Cardiac fibroblast (primary cell): ENCODE measurements at places on chromosomes 4 and X.
A peak's percentile ranks its signal among the peaks of the same experiment; 100 is the strongest.

- DNase-seq = peak; percentile 41
These were observed 13.1 kb upstream of the EOLA1 start for GRCh38 chrX:149527705-149528104.

- no peak for DNase-seq
These were observed 250.7 kb upstream of the RASGEF1B start for GRCh38 chr4:81722290-81722851.

GRCh38 chr4:53595204-53595603, 3.9 kb upstream of the LNX1 start:
- no peak for DNase-seq

- DNase-seq = no peak
These were observed 90.9 kb upstream of the TMEM33 start for GRCh38 chr4:41844327-41844726.

GRCh38 chr4:11111876-11112275, 316.8 kb downstream of the HS3ST1 start:
- no peak for DNase-seq

- DNase-seq = no peak
These were observed 35.7 kb downstream of the BTC start for GRCh38 chr4:74758551-74759145.

GRCh38 chrX:12811658-12812057, 20.4 kb downstream of the PRPS2 start:
- no peak for DNase-seq

DNA sequence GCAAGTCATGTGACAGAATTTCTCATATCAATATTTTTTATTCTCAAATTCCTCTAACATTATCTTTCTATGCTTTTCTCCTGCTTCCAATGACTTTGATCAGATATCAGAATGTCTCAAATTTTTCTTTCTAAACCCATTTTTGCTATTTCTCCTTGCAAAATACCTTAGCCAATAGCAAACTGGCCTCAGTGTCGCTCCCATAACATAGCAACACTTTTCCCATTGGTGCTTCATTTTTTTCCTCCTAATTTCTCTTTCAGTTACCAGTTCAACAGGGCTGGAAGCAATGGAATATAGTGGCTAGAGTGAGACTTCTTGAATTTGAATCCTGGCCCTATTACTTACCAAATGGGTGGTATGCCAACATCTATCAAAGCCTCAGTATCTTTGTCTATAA, 1091.6 kb downstream of the C4orf33 start:
- no peak for DNase-seq

GRCh38 chr4:113637363-113637762, 124.2 kb downstream of the CAMK2D start:
- DNase-seq = peak; percentile 62

DNA sequence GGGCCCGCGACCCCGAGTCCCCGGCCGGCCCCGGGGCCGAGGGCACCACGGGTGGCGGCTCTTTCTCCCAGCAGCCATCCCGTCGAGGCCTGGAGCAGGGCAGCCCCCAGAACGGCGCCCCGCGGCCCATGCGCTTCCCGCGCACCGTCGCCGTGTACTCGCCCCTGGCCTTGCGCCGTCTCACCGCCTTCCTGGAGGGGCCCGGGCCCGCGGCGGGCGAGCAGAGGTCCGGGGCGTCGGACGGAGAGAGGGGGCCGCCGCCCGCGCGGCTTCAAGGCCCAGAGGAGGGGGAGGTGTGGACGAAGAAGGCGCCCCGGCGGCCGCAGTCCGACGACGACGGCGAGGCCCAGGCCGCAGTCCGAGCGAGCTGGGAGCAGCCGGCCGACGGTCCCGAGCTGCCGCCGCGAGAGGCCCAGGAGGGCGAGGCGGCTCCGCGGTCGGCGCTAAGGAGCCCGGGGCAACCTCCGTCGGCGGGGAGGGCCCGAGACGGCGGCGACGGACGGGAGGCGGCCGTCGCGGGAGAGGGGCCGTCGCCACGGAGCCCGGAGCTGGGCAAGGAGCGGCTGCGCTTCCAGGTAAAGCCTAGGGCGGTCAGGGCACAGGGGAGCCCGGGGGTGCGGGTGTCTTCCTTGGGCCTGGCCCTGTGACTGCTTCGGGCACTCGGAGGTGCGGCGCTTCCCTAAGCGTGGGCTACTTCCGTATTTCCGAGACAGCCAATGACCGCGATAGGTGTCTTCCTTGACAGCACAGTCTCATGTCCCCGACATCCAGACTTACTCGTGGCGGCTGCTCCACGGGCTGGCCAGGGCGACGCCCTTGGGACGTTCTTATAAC, 845 bp downstream of the ZAR1 start:
- no peak for DNase-seq

DNA sequence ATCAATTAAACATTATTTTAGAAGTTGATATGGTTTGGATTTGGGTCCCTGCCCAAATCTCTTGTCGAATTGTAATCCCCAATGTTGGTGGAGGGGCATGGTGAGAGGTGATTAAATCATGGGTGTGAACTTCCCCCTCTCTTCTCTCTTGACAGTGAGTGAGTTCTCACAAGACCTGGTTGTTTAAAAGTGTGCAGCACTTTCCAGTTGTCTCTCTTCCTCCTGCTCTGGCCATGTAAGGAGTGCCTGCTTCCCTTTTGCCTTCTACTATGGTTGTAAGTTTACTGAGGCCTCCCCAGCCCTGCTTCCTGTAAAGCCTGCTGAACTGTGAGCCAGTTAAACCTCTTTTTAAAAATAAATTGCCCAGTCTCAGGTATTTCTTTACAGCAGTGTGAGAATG, 141.4 kb downstream of the GALNTL6 start:
- no peak for DNase-seq

DNA sequence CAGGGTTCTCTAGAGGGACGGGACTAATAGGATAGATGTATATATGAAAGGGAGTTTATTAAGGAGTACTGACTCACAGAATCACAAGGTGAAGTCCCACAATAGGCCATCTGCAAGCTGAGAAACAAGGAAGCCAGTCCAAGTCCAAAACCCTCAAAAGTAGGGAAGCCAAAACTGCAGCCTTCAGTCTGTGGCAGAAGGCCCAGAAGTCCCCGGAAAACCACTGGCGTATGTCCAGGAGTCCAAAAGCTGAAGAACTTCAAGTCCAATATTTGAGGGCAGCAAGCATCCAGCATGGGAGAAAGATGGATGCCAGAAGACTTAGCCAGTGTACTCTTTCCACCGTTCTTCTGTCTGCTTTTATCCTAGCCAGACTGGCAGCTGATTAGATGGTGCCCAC, 227.2 kb downstream of the KCTD8 start:
- DNase-seq = peak; percentile 3

DNA sequence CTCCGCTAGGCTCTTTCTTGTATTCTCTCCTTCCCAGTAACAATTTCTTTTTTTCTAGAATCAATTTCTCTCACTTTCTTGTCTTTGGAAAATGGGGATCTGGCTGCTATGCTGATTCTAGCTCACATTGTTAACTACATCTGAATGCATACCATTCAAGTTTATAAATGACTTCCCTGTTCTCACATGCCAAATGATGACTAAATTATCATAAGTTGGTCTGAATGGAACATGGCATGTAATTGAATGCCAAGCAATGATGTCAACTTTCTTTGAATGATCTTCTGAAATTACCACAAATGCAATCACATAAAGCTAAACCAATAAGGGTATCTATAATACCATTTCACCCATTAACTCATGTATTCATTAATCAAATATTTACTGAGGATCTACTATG, 2.7 kb upstream of the ITM2A start:
- no peak for DNase-seq

DNA sequence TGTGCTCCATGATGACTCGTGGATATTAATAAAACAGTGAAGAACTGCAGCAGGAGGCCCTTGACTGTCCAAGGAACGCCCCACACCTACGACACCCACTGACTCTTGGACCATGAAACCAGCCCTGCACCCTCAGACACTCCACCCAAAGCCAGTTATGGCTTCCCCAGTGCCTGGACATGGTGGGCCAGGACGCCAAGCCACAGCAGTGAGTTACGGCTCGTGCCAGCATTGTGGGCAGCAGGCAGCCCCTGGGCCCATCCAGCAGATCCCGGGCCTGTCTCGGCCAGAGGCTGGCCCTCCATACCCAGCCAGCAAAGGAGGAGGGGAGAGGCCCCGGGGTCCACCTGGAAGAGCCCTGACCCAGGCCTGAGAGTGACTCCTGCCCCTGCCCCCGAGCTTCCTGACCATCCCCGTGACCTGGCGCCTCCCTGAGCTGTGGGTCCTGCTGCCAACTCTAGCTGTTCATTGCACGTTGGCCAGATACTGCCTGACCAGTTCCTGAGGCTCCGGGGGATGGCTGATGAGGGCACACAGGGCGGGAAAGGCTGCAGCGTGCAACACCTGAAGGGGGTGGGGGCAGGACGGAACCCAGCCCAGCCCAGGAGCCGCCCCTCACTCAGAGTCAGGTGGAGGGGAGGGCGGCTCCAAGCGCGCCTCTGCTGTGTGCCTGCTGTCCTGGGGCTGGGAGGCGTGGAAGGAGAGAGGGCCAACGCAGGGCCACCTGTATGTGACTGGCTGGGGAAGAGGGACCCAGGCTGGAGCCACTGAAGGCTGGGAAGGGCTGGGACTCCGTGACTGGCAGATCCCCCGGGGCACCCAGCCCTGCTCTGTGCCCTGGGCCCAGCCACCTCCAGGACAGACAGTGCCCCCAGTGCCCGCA, 739 bp downstream of the SLC49A3 start:
- DNase-seq = no peak

DNA sequence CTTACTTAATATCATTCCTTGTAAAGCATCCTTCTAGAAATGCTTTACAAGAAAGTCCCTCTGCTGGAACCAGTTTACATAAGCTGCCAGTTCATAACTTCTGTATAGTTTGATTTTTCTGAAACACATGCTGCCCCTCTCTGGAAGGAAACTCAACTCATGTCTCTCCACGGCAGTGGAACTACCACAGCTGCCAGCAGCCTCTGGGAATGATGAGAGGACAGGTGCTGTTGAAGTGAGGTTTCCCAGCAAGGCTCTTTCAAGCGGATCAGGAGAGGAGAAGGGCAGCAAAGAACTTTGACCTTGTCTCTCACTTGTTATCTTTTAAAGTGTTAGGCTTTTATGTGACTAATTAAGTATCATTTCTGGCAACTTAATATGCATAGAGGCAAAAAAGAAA, 7.3 kb downstream of the GRPR start:
- DNase-seq = no peak

DNA sequence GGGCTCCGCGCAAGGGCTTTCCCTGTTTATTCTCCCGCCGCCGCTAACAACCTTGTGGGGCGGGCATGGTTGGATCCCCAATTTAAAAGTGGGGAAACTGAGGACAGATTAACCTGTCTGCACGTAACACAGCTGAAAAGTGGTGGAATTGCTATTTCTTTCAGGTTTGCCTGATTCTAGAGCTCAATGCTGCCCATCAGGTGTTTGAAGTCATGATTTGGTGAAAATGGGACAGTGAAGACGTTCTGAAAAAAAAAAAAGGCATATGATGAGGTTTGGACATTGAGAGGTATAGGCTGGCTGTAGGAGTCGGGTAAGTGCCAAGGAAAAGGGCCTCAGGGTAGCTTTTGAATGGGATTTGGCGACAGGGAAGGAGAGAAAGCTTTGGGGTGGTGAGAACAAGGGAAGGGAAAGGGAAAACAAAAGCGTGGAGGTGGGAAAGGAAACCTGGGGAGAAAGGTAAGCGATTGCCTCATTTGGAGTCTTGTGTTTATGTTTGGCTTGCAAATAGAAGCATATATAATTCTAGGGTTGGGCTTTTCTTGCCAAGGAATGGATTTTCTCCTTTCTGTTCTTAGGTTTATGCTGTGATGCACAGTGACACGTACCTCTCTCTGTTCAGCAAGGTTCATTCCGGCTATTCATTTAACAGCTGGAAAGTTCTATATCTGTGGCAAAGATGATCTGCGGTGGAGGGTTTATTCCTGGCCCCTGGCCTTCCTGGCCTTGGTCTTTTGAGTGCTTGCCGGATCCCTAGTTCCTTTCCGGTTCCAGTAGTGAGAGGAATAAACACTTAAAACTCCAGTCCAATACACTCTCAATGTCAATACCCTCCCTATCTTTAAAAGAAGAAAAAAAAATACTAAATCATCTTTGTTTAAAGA, 2.4 kb upstream of the STIM2 start:
- DNase-seq = no peak

DNA sequence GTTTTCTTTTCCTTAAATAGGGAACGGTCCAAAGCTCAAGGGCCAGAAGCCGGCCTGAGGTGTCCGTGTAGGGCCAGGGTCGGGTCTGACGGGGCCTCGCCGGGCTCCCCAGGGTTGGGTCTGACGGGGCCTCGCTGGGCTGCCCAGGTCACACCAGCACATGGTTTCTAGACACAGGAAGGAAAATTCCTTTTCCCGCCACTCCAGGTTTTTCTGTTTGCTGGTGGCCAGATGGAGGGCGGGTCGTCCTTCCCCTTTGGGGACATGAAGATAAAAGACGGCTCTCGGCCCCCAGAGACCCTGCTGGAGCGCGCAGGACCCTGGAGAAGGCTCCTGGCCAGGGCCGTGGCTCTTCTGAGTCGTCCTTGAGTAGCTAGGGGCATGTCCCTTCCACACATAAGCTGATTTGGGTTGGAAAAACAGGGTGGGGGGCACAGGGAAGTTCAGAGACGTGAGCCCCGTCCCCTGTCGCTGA, 35.1 kb downstream of the PIGG start:
- no peak for DNase-seq

GRCh38 chrX:108299704-108300103, 138.5 kb downstream of the COL4A6 start:
- DNase-seq = no peak

DNA sequence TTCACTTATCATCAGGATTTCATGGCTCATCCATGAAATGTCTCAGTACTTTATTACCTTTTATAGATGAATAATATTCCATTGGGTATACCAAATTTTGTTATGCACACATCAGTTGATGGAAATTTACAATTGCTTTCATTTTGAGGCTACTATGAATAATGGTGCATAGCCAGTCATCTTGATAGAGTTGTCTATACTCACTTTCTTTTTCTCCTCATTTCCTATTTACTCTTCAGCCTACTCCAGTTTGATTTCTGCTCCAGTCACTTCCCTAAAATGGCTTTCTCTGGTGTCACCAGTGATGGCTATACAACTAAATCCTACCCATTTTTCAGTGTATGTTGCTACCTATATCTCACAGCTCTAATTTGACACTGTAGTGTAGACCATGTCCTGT, 743.5 kb upstream of the MAGEB2 start:
- no peak for DNase-seq

DNA sequence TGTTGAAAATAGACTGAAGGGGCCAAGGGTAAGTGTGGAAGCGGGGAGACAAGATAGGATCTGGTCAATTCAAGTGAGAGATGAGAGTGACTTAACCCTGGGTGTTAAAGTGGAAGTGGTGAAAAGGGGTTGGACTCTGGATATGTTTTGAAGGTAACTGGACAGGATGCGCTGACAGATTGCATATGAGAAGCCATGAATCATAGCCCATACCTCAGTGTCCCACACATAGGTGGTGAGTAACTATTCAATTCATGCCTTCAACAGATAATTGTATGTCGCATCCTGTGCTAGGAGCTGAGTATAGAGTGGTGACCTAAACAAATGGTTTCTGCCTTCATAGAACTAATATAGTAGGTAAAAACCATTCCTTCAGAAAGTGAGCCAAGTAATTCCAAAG, 76.7 kb downstream of the KLHL34 start:
- peak; percentile 2 for DNase-seq

DNA sequence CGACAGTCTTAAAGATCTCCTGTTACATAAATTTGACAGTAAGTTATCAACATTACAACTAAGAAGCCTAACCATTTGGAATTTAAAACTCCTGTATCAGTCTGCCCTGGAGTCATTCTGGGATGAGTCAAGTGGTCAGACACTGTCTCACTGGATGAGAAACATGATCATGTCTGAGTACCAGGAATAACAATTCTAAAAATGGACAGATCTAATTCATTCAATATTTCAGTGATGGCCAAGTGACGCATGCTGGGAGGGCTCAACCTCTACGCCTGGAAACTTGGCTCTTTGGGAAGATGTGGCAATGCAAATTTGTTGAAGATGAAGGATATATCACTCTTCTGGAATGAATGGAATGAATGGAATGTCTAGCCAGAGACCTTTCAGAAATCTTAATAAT, 1427.2 kb downstream of the STIM2 start:
- peak; percentile 99 for DNase-seq
